ENCODE measurements at places on chromosomes 1 and 21. TPM values are rescaled to one million over a fixed set of nuclear protein-coding genes. Genes with fewer than 3 reads are reported as not detected.

The MPZL1 gene
- total RNA-seq, result 3.4 TPM

DNA sequence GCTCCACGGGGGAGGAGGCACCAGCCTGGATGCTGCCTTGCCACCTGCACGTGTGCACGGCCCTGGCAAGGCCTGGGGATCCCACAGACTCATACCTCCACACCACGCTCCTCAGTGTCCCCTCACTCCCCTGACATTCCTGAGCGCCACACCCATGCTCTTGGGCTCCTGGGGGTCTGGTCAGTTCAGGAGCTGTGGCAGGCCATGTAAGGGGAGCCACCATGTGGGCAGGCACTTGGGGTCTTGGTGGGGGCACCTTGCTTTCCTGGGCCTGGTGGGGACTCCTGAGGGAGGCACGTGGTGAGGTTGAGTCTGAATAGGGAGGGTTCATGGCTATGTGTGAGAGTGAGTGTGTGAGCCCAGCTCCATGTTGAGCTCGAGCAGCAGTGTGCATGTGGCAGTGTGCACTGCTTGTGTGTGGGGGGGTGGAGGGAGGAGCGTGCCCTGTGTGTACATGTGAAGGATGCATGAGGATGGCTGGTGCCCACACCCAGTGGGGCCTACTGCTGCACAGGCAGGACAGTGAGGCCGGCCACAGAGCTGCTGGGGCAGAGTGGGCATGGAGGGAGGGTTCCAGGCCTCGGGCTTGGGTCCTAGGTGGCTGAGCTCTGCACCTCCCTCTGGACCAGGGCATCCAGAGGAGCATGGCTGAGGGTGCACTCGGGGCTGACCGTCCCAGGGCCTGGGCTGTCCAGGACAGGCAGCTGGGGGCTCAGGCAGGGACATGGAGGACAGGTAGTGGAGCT is 1.6 kb downstream of the GJC2 start:
- DNase-seq, result no peak

DNA sequence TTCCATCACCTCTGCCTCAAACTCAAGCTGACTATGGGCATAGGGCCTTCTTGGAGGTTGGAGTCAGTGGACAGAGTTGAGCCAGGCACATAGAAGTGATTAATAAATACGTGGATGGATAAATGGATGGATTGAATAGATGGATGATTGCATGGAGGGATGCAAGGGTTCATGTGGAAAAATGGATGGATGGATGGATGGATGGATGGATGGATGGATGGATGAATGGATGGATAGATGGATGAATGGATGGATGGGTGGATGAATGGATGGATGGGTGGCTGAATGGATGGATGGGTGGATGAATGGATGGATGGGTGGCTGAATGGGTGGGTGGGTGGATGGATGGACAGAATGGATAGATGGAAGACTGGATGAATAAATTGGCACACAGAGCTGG is 40.1 kb upstream of the ZBTB40 start:
- DNase-seq, result no peak

DNA sequence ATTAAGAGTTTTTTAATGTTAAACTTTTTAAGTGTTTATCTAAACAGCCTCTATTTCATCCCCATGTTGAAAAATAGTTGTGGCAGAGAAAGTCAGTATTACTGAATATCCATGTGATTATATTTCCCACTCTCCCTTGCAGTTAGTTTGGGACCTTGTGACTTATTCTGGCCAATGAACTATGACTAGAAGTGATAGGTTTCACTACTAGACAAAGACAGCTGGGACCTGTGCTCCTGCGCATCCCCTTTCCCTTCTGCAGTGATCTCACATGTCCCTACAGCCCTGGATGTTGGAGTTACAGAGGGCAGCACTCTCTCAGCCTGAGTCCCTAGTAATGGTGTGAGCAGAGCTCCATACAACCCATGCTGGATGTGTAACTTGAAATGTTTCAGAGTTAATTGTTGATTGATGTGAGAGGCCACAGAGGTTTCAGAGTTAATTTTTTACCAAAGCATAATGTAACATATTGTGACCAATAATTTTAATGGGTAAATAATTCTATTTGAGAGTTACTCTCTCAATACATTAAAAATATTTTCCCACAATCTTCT is 18.7 kb upstream of the SAMD13 start:
- no peak for DNase-seq

- DNase-seq, result no peak
These were observed 40.6 kb downstream of the ZBTB17 start for GRCh38 chr1:15935056-15935950.

- DNase-seq, result no peak
These were observed 20.3 kb upstream of the TXLNA start for GRCh38 chr1:32159189-32159588.

- DNase-seq, result no peak
These were observed 9.1 kb downstream of the PEX10 start for GRCh38 chr1:2403273-2403672.

DNA sequence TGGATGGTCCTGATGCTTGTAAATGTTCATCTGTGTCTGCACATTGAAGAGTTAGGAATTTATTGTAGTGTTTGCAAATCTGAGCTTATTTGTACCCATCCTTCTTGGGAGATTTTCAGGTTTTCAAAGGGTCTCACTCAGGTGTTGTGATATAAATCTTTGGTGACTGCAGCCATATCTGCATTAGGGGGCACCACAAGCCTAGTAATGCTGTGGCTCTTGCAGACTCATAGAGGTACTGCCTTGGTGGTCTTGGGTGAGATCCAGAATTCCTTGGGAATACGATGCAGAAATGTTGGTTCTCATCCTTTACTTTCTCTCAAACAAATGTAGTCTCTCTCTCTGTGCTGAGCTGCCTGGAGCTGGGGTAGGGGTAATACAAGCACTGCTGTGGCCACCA is 405.9 kb downstream of the TTLL7 start:
- DNase-seq, result no peak

DNA sequence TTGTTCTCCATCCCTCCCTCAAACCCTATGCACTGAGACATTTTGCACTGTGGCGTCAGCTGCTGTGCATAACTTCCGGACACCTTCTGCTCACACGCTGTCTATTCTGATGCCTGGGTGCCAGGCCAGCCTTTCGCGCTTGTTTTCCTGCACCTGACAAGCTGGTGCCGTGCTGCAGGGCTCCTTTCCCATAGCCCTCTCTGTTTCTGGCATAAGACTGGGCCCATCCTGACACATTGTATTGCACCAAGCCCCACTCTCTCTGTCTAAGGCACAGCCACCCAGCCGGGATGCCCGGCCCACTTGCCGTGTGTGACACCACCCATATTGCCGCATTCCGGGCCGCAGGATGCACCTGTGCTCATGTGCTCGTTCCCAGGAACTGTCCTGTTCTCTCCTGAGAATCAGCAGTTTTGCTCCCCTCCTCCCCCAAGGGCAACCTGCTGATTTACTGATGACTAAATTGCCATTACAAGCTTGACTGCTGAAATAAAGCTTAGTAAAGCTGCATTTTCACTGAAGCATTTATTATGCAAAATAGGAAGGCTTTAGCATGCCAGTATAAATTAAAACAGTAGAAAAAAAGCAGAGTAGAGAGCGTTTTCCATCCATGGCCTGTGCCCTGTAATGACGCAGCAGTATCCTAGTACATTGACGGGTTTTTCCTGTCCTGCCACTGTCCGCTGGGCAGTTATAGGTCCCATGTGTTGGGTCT is 88.0 kb downstream of the CD247 start:
- peak; percentile 52 for DNase-seq

The ATP5PB gene
- total RNA-seq, result 105 TPM

DNA sequence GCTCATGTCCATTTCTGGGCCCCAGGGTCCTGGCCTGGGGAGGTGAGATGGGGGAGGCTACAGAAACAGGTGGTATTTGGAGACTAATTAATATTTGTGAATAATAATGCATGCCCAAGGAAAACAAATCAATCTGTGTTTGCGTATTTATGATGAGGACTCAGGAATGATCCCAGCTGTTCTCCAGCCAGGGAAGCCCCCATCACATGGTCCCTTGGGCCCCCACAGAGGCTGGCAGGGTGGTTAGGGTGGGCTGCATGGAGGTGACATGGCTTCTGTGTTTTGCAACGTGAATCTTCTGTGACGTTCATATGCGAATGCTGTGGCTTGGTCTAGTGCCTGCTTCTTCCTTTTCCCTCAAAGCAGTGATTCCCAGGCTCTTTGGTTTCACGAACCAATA is 10.5 kb downstream of the PTPRF start:
- DNase-seq, result no peak

- no peak for DNase-seq
These were observed 32.0 kb downstream of the VTCN1 start for GRCh38 chr1:117178756-117179155.

- no peak for DNase-seq
These were observed 61.2 kb upstream of the ARHGEF16 start for GRCh38 chr1:3393024-3393986.

The VSIG8 gene
- total RNA-seq, result not detected

DNA sequence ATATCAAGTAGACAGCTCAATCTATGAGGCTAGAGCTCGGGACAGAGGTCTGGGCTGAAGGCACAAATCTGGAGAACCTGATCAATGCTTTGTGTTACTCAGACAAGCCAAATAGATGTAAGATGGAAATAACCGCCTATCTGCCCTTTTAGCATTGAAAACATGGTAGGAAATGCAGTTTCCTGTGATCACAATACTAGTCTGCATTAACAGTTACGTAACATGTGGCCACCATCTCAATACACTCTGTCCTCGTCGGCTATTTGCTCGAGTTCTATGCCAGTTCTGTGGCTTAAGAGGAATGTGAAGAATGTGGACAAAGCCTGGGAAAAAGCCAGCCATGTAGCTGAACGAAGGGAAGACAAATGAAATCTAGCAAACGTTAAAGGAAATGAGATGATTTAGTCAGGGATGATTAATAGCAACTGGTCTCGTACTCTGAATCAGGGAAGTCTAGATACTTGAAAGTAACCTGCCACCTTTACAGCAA is 73.3 kb downstream of the HSF2BP start:
- DNase-seq, result no peak

- peak; percentile 30 for DNase-seq
These were observed 8.1 kb upstream of the TMEM183A start for GRCh38 chr1:202998836-202999750.

DNA sequence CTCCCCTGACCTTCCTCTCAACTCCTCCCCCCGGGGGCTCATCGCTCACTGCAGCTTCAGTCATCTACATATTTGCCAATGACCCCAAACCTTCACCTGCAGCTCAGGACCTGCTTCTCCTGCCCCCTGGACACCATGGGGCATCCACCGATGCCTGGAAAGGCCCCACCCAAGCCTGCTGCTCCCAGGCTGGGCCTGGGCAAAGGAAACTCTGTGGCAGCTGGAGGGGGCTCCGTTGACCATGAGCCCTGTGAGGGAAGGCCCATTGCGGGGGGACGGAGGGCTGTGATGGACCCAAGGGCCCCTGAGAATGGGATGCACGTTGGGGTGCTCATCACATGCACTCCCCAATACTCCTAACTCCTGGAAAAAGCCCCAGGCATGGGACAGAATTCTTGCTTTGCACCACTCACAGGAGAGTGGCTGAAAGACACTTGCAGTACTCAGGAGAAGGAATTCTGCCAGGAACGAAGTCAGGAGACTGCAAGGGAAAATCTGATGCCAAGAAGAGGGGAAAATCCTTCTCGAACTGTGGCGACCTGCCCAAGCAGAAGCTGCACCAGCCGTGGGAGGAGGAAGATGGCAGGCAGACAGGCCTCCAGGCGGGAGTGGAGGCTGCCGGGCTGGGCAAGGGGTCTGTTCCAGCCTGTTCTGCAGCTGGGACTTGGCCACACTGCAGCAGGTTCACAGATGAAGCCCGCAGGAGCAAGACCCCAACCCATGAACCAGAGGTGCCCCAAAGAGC is 18.4 kb downstream of the MATN1 start:
- DNase-seq, result no peak
